ENCODE measurements at places on chromosomes 7 and 10.

DNA sequence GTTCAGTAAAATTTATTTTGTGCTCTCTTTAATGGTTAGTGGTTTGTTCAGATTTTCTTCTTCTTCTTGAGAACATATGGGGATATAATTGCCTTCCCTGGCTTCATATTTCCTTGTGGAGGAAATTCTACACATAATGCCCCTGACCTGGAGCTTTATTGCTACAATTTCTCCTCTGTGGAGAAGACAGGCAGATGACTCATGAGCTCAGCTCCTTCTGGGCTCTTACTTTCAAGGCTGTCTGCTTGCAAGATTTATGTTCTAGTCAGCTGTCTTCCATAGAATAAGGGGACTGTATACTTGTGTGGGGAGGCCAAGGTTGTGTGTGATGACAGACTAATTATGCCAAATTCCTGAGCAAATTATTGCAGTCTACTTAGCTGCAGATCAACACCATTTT, 1.6 kb downstream of the LRRD1 start:
- no peak for DNase-seq

GRCh38 chr10:116699471-116700150, 42.8 kb downstream of the HSPA12A start:
- DNase-seq: no peak

DNA sequence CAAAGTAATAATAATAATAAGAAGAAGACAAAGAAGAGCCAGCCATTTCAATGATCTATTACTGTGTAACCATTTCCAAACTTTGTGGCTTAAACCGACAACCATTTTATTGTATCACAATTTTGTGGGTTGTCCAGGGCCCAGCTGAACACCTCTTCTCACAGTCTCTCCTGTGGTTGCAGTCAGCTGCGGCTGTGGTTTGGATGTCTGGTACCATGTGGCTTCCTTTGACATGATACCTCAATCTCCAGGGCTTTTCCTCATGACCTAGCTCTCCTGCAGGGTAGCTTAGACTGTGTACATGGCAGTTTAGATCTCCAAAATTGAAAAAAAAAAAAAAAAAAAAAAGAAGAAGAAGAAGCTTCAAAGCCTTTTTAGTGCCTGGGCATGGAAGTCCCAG, 72.6 kb upstream of the NFKB2 start:
- no peak for DNase-seq

- no peak for DNase-seq
Observed at GRCh38 chr10:132564690-132565089, 27.1 kb downstream of the INPP5A start.

GRCh38 chr10:114043532-114044246, at the start of gene ADRB1:
Gene ADRB1, plus strand, starts transcription at chr10:114043866. Its CDS starts 267 bp downstream, at chr10:114044133.
- no peak for DNase-seq

DNA sequence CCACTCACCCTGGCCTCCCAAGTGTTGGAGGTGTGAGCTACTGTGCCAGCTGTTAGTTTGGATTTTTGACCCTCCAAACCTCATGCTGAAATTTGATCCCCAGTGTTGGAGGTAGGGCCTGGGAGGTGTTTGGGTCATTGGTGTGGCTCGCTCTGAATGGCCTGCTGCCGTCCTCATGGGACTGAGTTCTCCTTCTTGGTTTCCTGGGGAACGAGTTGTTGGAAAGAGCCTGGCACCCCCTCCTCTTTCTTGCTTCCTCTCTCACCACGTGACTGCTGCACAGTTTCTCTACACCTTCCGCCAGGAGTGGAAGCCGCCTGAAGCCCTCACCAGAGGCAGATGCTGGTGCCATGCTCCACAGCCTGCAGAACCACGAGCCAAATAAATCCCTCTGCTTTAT, 253.5 kb downstream of the PHTF2 start:
- no peak for DNase-seq

DNA sequence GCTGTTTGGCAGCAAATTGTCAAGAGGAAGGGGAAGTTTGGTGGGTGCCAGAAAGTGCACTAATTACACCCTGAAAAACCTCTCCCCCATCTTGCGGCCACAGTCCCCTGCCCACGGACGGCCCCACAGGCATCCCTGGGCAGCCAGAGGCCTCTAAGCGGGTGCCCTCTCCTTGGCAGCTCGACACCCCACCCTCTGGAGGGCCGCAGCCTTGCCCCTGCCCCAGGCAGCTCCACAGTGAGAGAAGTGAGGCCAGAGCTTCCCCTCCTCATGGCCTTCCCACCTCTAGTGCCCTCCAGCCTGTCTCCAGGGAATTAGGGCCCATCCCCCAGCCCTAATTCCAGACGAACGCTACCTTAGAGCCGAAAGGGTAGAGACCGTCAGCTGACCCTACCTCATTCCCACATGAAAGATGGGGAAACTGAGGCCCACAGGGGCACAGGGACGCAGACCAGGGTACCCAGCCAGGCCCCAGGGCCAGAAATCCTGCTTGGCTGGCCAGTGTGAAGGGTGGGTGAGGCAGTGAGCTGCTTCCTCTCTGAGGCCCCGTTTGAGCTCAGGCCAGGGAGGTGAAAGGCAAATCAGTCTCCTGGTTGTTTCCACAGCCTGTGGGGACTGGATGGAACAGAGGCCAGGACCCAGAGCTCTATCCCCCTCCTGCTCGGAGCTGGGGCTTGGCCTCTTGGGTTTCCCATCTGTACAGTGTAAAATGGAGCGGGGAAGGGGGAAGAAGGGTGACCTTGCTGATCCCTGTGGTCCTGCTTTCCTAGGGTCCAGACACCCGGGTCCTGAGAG, 10.0 kb downstream of the ZCCHC24 start:
- DNase-seq: no peak

GRCh38 chr10:67837541-67838314, at the start of gene DNAJC12:
Gene DNAJC12, minus strand, starts transcription at chr10:67838188. Its CDS starts 177 bp downstream, at chr10:67838011.
- DNase-seq: no peak

GRCh38 chr10:93039721-93040120, 20.9 kb upstream of the CYP26C1 start:
- DNase-seq: no peak

- no peak for DNase-seq
Observed at GRCh38 chr10:34627331-34627730, 187.8 kb downstream of the PARD3 start.

DNA sequence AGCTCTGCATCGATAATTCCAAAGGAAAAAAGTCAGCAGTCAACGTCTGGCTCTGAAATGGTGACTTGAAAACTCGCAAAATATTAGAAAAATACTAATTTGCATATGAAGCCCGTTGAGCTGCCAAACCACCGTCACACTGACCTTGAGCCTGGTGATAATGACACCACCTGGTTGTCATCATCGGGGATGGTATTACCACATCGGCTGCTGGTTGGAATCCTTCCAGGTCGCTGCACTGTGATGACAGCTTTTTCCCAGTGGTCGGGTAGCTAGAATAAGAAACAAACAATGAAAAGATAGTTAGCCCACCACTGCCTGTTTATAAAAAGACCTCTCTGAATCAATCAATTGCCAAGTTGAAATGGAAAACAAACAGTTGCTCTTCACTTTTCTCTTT, 41.6 kb downstream of the LAMB1 start:
- no peak for DNase-seq

DNA sequence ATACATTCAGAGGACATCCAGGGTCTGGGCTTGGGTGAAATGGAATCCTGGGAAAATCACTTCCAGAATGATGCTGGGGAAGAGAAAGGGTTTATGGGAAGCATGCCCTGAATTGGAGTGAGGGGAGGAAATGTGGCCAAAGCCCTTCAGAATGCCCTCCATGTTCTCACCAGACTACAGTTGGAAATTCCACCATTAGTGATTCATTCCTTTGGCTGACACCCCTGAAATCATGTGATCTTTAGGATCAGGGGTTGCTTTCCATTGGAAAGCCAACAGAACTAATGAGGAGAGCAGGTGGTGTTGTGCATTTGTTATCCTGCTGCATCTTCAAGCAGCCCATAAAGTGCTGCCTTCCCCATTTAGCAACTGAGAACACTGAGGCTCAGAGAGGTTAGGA, 20.8 kb upstream of the RADIL start:
- no peak for DNase-seq

DNA sequence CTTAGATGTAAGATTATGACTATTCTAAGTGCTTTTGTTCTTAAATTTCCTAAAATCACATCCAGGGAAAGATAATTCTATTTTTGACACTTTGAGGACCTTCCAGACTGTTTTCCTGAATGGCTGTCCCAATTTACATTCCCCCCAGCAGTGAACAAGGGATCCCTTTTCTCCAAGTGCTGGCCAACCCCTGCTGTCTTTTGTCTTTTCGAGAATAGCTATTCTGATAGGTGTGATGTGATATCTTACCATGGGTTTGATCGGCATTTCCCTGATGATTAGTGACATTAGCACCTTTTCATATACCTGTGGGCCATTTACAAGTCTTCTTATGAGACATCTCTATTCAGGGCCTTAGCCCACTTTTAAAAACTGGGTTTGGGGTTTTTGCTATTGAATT, 526.7 kb upstream of the FZD8 start:
- no peak for DNase-seq

GRCh38 chr7:136148920-136149319, 171.8 kb upstream of the MTPN start:
- no peak for DNase-seq

- no peak for DNase-seq
Observed at GRCh38 chr7:16945372-16945771, 63.6 kb upstream of the AGR3 start.

DNA sequence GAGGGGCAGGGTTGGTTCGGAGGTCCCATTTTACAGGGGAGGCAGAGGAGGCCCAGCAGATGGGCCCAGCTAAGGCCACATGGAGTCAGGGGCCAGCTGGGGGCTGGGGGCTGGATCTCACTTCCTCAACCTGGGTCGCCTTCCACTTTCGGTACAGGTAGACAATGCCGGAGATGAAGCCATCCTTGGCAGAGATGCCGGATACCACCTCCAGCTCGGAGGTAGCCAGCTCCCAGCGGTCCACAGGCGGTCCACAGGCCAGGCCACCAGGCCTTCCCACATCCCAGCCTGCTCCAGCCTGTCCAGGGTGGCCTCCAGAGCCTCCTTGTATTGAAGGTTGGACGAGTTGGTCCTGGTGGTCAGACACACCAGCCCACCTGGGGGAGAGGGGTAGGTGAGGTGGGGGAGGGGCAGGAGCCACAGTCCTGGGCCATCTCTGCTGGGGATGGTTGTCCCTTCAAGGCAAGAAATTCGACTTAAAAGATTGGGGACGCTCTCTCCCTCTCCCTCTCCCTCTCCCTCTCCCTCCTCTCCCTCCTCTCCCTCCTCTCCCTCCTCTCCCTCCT, 3.9 kb downstream of the CLDN4 start:
- no peak for DNase-seq

DNA sequence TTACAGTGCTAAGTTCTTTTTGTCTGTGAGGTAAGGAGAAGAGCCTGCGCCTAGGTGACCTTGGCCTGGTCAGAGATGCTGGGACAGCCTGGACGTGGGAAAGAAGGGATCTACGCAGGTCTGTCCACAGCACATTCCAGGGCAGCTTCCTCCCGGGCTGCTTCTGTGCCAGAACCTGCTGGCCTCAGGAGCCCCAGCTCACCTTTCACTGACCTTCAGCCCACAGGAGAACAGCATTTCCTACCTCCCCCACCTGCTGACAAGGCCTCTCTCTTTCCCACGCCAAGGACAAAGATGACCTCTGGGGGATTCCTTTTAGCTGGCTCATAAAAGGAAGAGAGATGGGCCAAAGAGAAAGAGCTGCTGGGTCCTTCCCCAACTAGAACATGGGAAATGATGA, 260.6 kb downstream of the KCNMA1 start:
- DNase-seq: peak; percentile 79

GRCh38 chr7:80187279-80187678, 52.6 kb downstream of the GNAI1 start:
- DNase-seq: no peak

GRCh38 chr7:148535217-148535616, 55.3 kb upstream of the C7orf33 start:
- DNase-seq: no peak

Data from breast epithelium (tissue), 4 donors.